ENCODE measurements at places on chromosomes 12 and 14.

DNA sequence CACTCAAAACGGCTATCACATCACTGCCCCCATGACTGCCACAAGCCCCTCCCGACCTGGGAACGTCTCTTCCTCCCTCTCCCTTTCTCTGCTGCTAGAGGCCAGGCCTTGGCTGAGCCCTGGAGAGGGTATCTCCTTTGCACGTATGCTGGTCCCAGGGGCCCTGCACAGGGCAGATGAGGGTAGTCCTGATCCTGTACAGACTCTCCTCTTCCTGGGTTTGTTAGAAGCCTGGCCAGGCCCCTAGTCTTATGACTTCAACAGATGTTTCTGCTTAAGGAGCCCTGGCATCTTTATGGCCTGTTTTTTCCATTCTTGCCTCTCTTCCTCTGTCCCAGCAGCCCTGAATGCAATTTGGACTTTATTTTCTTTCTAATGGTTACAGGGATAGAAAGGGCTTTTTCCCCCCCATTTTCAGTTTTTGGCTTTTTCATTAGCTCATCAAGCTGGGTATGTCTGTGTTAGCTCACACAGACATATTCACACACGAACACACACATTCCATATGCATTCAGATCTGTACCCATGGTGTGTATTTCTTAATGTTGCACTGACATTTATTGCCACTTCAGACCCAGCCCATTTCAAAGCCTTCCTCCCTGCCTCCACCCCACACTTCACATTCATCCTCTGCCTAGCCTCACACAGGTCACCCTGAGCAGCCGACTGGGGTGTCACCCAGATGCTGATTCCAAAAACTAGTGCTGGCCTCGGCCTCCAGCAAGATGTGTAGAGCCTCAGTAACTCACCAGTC, 203.2 kb downstream of the ZFP36L1 start:
- no peaks in the 10 kb centered on the region for H3K27me3 ChIP-seq
- H3K36me3 ChIP-seq, result no peaks in the 10 kb centered on the region
- peak overlapping the region; percentile 90 for H3K27ac ChIP-seq
- peak; percentile 95 for DNase-seq

GRCh38 chr12:51005671-51006070, 20.5 kb downstream of the SLC11A2 start:
- no peaks in the 10 kb centered on the region for H3K27me3 ChIP-seq
- H3K4me1 ChIP-seq, result peaks cover under 1% of the 10 kb centered on the region
- H3K36me3 ChIP-seq, result peaks cover 54% of the 10 kb centered on the region
- no peak overlapping the region for H3K4me3 ChIP-seq
- no peak for DNase-seq
- no peak overlapping the region for H3K27ac ChIP-seq

- no peaks in the 10 kb centered on the region for H3K27me3 ChIP-seq
- H3K4me3 ChIP-seq, result no peak overlapping the region
- peaks cover 14% of the 10 kb centered on the region for H3K4me1 ChIP-seq
- DNase-seq, result no peak
- peaks cover 24% of the 10 kb centered on the region for H3K36me3 ChIP-seq
- no peak overlapping the region for H3K27ac ChIP-seq
Measured at GRCh38 chr14:73943083-73943482, 6.8 kb downstream of the FAM161B start.

- no peaks in the 10 kb centered on the region for H3K36me3 ChIP-seq
- no peak overlapping the region for H3K27ac ChIP-seq
- H3K27me3 ChIP-seq, result no peaks in the 10 kb centered on the region
- H3K4me3 ChIP-seq, result no peak overlapping the region
- no peaks in the 10 kb centered on the region for H3K4me1 ChIP-seq
- no peak for DNase-seq
Measured at GRCh38 chr12:100106861-100107260, 35.8 kb downstream of the BLTP3B start.

DNA sequence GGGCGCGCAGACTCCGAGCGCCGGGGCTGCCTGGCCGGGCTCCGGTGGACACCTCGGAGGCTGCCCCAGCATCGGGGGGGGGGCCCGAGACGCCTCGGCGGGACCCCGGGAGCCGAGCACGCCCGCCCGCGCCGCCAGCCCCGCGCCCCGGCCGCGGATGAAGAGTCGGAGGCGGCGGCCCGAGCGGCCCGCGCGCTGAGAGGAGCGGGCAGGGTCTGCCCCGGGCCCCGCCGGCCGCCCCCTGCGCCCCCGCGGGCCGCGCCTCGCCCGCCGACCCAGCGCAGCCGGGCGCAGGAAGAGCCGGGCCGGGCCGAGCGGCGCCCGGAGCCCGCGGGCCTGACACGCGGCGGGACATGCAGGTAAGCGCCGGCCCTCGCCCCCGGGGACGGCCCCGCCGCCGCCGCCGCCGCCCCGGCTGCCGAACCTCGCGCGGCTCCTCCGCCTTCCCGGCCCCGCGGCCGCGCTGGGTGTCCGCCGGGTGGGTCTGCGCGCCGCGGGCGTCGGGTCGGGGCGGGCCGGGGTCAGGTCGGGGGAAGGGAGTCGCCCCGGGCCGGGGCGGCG, 63.7 kb downstream of the FBXL14 start:
- H3K4me1 ChIP-seq, result peaks cover 10% of the 10 kb centered on the region
- H3K36me3 ChIP-seq, result no peaks in the 10 kb centered on the region
- H3K27ac ChIP-seq, result no peak overlapping the region

DNA sequence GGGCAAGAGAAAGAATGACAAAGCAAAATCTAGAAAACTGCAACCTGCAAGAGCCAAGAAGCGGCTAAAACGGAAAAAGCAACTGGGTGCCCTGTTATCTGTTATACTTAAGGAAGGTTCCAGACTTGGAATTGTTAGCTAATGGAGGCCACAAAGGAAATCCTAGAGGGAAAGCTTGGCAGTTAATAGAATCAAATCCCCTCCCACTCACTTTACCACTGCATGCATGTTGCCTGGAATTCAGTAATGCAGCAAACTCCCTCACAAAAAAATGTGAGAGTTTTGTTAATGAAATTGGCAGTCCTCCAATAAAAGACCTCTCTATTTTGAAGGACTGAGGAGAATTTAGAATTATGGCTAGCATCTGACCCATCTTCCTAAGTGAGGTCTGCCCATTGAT, 164.2 kb upstream of the SOX5 start:
- H3K36me3 ChIP-seq, result no peaks in the 10 kb centered on the region
- H3K27me3 ChIP-seq, result no peaks in the 10 kb centered on the region
- H3K4me3 ChIP-seq, result no peak overlapping the region
- no peak overlapping the region for H3K27ac ChIP-seq

Data from vagina (tissue), 2 donors.